ENCODE measurements at places on chromosomes 5 and 9.
A peak's percentile ranks its signal among the peaks of the same experiment; 100 is the strongest.

DNA sequence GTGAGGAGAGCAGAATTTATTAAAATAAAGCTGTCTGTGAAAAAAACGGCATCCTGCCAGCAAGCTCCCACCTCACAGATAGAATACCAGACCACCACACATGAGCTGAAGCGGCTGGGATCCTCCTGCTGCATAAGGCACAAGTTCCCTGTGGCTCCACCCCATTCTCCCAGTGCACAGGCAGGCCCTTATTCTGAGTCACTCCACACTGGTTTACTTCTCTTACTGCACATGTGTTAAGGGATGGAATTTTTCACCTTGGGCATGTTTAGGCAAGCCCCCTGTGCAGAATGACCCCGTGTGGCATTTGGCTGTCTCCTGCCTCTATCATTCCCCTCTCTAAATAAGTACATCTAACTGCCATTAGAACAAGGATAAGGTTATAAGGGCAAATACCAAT is 115.0 kb upstream of the ELAVL2 start:
- no peak for DNase-seq

- DNase-seq = no peak
Measured at GRCh38 chr5:53361708-53362107, 118.7 kb upstream of the FST start.

- no peak for DNase-seq
Measured at GRCh38 chr9:6887051-6887450, 129.3 kb downstream of the KDM4C start.

GRCh38 chr5:1564182-1564748 is 40.5 kb upstream of the LPCAT1 start:
- no peak for DNase-seq

- DNase-seq = no peak
Measured at GRCh38 chr9:88926781-88927505, 64.3 kb upstream of the S1PR3 start.

DNA sequence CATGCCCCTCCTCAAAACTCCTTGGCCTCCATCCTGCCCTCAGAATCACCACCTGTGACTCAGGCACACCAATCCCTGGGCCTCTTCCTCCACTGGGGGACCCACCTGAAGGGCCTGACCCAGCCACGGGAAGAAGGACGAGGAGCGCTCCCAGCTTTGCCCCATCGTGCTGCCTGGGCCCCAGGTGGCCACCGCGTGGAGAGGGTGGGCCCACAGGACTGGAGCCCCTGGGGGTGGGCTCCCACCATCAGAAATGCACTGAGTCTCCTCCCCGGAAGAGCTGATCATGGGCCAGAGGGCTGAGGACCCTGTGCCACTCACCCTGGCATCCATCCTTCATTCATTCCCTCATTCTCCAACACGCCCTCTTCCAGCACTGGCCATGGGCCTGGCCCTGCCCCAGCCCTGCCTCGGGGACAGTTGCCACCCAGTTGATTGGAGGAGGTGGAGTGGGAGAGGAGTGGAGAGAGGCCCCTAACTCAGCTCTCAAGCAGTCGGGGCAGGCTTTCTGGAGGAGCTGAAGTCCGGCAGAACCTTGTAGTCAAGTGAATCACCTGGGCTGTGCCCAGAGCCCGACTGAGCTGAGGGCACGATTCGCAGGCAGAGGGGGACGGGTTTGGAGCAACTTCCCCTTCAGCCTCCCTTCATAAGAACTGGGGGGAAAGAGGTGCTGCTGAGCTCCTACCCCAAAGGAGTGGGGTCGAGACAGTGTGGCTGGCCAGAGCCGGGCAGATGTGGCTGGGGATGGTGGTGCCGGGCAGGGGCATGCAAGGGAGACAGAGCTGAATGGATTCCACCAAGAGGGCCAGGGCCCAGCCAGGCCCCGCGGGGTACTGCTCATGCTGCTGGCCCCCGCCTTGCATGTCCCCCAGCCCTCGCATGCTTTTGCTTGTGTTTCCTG is 29.6 kb downstream of the DNM1 start:
- no peak for DNase-seq

GRCh38 chr9:76620581-76620980 is 143.7 kb upstream of the PCA3 start:
- no peak for DNase-seq

GRCh38 chr5:115435065-115435777 is 109.4 kb downstream of the FEM1C start:
- no peak for DNase-seq

GRCh38 chr5:119274767-119275130 is 81.1 kb upstream of the TNFAIP8 start:
- DNase-seq = no peak

DNA sequence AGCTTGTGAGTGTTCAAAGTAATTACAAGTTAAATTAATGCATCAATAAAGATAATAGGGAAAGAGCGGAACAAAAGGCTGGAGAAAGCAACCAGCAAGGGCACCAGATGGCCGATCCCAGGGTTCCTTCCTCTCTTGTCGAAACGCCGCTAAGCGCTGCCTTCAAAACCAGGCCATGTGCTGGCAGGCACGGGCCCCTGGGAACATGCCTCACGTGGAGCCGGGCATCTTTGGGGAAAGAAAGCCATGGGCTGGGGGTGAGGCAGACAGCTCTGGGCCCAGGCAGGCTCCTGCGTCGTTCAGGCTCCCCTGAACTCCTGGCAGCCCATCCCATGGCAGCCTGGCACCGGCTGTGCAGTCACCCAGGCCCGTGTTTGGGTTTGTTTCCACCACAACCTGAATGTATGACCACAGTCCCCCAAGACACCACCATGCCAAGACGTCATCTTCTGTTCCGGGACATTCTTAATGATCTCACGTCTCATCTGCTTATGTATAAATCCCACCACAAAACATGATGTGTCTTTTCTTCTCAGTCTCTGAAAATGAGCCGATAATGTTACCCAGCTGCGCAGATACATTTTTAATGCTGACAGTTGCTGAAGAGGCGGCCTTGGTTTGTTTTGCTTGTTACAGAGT is 110.4 kb upstream of the SARDH start:
- no peak for DNase-seq

DNA sequence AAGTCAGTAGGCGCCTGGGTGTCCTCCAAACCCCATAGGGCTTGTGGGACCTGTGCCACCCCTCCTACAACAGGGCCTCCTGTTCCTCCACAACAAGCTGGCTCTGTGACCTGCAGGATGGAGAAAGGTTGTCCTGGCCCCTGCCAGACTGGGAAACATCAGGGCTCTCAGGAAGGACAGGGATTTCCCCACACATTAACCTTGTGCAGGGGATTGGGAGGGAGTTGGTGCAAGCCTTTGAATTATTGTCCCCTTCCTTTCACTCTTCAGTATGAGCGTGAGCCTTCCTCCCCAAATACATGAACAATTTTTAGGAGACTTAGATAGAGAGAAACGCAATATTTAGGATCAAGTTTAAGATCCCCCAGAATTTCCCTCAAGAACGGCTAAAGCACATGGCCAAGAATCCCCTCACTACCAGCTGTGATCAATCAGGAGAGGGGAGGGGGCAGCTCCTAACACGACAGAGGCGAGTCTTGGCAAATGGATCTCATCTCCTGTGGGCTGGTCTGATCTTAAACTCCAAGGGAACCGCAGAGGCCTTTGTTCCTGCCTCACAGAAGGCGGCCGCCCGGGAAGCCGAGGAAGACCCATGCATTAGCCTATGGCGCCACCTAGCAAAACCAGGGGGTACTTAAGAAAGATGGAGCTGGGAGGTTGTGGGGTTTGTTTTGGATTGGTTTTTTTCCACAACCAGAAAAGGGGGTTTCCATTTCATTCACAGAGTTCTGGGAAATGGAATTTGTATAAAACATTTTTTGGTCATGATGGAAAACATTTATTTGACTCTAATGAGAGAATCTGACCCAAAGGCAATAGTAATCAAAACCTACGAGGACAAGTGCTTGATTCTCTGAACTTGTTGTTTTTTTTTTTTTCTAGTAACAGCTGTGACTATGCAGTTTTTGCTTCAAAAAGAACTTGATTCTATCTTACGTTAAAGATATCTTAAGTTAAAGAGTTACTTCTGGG is 36.1 kb upstream of the OSMR start:
- DNase-seq = peak; percentile 58

- no peak for DNase-seq
Measured at GRCh38 chr5:6243706-6244338, 134.5 kb downstream of the MED10 start.

DNA sequence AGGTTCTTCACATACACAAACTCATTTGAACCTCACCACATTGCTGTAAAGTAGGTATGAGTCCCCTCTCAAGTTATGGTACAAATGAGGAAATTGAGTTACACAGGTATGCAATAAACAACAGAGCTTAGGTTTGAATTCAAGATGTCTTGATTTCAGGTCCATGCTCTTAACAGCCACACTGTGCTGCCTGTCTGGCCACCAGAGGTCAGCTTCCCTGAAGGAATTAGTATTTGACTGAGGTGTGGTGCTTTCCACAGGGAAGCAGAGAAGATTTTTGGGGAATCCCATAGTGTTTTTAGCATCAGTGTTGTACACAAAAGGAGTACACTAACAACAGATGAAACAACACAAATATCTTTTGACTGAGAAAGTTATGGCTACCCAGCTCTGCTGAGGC is 94.4 kb upstream of the ITGA1 start:
- no peak for DNase-seq

DNA sequence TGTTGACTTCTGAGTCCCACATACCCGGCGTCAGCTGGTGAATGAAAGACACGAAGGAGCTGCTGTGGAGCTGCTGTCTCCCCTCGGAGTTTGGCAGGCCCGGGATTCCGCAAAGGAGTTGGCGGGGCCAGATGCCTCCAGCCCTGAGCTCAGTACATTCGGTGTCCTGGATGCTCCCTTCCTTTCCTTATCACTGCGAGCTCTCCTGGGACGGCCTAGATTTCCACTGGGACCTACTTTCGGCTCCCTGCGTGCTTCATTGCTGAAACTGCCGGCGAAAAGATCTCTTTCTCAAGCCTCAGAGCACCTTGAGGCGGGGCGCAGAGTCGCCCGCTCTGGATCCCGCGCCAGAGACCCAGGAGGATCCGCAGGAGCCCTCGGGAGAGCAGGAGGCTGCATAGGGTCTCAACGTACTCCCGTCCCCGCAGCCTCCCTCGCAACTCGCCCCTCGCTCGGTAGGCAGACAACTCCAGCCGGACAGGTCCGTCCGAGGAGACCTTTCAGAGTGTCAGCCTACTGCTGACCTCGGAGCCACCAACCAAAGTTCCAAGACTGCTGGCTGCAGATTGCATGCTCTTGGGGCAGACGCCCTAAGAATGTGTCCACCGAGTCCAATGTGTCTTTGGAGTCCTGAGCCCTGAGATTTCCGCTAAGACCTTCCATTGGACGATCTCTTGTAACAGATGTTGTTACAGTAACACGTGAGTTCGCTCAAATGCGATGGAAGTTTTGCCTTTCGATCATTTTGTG is 6.1 kb downstream of the ANXA2R start:
- no peak for DNase-seq

DNA sequence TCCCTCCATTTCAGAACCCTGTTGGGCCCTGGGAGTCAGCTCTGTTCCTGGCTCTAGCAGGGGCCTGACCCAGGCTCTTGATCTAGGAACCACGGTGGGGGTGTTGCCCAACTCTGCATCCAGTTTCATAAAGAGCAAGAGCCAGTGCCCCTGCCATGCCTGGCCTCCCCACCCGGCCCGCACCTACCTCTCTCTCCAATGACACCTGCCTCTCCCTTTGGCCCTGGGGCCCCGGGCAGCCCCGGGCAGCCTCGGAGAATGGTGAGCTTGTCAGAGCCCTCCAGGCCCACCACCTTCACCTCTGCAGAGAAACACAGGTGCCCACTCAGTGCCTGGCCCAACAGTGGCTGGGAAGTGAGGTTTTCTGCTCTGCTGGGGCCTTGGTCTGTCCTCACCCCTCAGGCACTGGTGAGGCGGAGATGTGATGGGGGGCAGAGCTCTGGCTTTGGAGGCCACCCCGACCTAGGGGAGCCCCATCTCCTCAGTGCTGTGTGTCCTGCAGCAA is 1.5 kb downstream of the FCN1 start:
- no peak for DNase-seq

GRCh38 chr5:10307206-10308148 is at the start of gene CMBL:
TSS of gene CMBL (minus strand) at chr5:10307902. CDS start at chr5:10290762, 17,140 bp downstream.
- peak; percentile 72 for DNase-seq

- DNase-seq = no peak
Measured at GRCh38 chr5:72407078-72407477, 86.9 kb downstream of the PTCD2 start.

GRCh38 chr5:149326611-149327010 is 18.7 kb upstream of the GRPEL2 start:
- DNase-seq = no peak

- DNase-seq = no peak
Measured at GRCh38 chr9:127445851-127446712, 5.1 kb downstream of the RPL12 start.

GRCh38 chr5:158115468-158115867 is 256.5 kb upstream of the CLINT1 start:
- DNase-seq = no peak

GRCh38 chr5:60436518-60436917 is 263.4 kb downstream of the DEPDC1B start:
- DNase-seq = no peak

DNA sequence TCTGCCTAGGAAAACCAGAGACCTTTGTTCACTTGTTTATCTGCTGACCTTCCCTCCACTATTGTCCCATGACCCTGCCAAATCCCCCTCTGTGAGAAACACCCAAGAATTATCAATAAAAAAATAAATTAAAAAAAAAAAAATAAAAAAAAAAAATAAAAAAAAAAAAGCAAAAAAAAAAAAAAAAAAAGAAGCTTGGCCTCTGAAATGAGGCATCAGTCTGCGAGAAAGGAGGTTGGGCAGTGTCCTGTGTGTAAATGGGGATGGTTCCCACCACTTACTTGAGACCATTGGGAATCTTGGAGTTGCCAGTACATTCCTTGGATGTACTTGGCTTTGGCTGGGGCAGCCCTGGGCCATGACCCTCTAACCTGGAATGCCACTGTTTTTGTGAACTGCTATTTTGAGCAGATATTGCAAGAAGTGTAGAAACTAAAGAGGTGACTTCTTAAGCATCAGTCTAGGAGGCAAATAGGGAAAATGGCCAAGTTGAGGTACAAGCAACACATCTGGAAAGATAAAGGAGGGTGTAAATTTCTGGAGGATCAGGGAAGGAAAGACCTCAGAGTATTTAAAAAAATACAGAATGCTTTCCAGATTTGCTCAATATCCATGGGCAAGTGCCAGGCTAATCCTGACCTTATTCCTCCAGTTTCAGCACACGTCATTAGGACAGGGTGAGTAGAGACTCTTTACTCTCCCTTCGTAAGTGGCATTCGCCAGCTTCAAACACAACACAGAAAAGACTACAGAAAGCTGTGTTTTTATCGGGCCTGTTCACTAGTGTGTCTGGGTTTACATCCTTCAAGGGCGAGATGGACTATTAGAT is 58.1 kb downstream of the HSPA4 start:
- no peak for DNase-seq

DNA sequence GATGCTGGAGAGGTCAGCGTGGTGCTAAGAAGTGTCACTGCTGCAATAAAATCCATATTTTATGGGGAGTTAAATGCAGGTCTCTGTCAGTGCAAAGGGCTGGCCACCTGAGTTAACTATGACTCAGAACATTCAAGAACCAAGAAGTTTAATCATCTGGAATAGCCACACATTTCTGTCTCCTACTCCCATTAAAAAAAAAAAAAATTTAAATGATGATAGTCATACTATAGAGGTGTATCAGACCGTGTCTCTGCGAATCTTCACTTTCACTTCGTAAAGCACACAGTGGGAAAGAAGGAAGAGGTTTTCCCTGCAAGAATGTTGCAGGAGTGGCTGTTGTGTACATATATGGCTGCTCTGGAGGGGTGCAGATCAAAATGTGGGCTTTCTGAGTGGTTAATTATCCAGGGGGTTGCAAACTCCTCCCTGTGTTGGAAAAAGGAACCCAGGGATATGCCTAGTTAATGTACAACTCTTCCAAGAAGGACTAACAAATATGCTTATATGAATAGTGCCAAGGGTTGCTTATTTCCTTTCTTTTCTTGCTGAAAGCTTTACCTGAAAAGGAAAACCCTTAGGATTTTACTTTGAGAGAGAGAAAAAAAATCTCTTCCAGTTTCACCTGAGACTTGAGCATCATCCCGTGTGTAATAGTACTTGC is 1.5 kb downstream of the CDH6 start:
- no peak for DNase-seq

All from occipital lobe (tissue), 3 donors.